ENCODE measurements at places on chromosomes 7 and 10. TPM values are rescaled to one million over a fixed set of nuclear protein-coding genes. Genes with fewer than 3 reads are reported as not detected.

The ATOH7 gene
- not detected for total RNA-seq

The ZP3 gene
- total RNA-seq: 0.76 TPM

DNA sequence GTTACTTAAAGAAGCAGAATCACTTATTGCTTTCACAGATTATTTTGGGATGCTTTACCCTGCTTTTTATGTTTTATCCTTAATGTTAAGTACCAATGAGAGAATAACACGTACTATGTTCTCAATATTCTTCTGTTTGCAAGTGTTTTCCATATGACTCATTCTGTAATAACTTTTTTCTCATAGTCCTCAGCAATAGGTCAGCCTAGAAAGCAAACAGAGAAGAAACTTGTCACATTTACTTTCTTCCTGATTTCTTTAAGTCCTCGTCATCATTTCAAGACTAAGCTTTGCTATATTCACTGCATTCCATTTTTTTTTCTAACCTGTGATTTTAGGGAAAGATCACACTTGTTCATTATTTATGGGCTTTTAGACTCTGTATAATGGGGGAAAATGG, 6.8 kb upstream of the AGR2 start:
- H3K27me3 ChIP-seq: no peaks in the 10 kb centered on the region
- no peak overlapping the region for H3K27ac ChIP-seq
- no peak for DNase-seq
- H3K4me1 ChIP-seq: peaks cover 3% of the 10 kb centered on the region

- no peaks in the 10 kb centered on the region for H3K36me3 ChIP-seq
- no peaks in the 10 kb centered on the region for H3K27me3 ChIP-seq
- H3K4me1 ChIP-seq: peaks cover 10% of the 10 kb centered on the region
- H3K4me3 ChIP-seq: no peak overlapping the region
- no peak overlapping the region for H3K27ac ChIP-seq
These were observed 166.3 kb downstream of the ZNF438 start for GRCh38 chr10:30865141-30865926.

- no peaks in the 10 kb centered on the region for H3K36me3 ChIP-seq
- no peaks in the 10 kb centered on the region for H3K27me3 ChIP-seq
- H3K27ac ChIP-seq: no peak overlapping the region
- H3K4me3 ChIP-seq: no peak overlapping the region
These were observed 11.1 kb downstream of the UNC5B start for GRCh38 chr10:71223347-71224058.

DNA sequence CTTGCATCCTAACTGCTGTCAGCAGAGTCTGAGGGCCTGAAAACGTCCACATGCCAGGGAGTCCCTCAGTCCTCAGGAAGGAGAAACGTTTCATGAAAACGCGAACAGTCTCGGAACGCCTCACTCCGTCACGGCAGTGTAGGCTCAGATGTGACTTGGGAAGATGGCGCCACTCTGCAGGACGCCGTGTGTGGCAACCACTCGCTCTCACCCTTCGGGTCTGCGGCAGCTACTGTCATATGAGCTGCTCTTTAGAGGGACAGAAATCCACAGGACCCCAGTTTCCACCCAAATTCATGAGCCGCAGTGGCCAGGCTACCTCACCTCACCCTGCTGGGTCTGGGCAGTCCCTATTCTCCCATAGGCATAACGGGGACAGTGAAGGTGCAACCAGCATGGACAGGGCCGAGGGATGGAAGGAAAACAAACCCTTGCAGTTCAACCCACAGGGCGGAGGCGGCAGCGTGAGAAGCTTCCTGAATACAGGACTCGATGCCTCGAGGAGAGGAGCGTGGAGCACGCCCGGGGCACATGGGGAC, 438.3 kb downstream of the DNAJB6 start:
- H3K4me1 ChIP-seq: no peaks in the 10 kb centered on the region
- no peak for DNase-seq
- H3K36me3 ChIP-seq: no peaks in the 10 kb centered on the region
- H3K27me3 ChIP-seq: no peaks in the 10 kb centered on the region
- H3K4me3 ChIP-seq: no peak overlapping the region

DNA sequence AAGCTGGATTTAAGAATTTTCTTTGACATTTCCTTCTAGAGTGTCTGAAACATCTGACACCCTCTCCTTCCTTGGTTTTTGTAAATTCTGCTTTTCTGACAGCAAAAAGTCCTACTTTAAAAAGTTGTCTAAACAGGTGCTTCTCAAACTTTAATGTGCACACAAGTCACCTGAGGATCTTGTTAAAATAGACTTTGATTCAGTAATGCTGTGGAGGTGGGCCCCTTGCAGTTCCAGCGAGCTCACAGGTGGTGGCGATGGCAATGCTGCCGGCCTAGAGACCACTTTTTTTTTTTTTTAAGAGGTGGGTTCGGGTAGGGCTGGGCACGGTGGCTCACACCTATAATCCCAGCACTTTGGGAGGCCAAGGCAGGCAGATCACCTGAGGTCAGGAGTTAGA, 77.1 kb downstream of the ABCC2 start:
- H3K4me1 ChIP-seq: no peaks in the 10 kb centered on the region
- H3K27ac ChIP-seq: no peak overlapping the region
